ENCODE measurements at places on chromosomes 7 and 10.

- DNase-seq = no peak
Observed at GRCh38 chr10:48461623-48462481, 143.0 kb downstream of the ARHGAP22 start.

- DNase-seq = no peak
Observed at GRCh38 chr7:94047956-94048355, 43.8 kb upstream of the BET1 start.

GRCh38 chr10:77281719-77282118, 355.9 kb downstream of the KCNMA1 start:
- DNase-seq = no peak

- no peak for DNase-seq
Observed at GRCh38 chr10:97135464-97135863, 50.3 kb downstream of the SLIT1 start.

GRCh38 chr7:50268223-50268622, 36.3 kb upstream of the IKZF1 start:
- no peak for DNase-seq

DNA sequence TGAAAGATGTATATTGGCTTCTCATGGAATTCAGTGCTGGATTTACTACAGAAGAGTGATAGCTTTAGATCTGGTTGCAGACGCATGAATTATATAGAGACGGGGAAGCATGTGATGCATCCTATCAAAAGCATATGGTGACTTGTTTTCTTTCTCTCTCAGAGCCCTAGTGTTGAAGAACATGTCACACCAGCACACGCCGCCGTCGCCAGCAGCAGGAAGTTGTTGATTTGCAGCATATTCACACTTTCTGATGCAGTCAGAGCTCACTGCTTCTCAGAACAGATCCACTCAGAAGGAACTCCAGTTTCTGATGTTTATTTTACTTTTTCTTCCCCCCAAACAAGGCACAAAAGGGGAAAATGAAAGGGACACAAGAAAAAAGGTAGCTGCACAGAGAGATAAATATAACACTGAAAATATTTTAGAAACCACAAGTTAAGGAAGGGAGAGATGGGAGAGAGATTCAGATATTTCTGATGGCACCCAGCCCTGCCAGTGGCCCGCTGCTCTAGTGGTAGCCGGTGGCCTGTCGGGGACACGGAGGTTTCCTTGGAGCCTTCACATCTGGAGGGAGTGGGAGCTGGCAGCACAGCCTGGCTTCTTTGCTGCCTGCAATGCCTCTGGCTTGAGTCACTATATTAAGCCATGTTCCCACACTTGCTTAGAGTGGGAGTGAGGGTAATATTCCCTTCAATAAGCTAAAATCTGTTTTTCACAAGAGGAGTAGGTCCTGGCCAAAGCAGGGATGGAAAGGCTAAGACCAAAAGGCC, 123.2 kb downstream of the NRP1 start:
- no peak for DNase-seq

GRCh38 chr7:20240080-20240926, 23.1 kb upstream of the MACC1 start:
- no peak for DNase-seq

- DNase-seq = no peak
Observed at GRCh38 chr7:35021445-35021844, 15.8 kb downstream of the DPY19L1 start.

GRCh38 chr10:62851442-62851841, 35.3 kb upstream of the EGR2 start:
- DNase-seq = no peak

GRCh38 chr10:131819241-131820072, 81.4 kb upstream of the PPP2R2D start:
- DNase-seq = no peak

- DNase-seq = no peak
Observed at GRCh38 chr10:61120805-61121204, 176.8 kb upstream of the RHOBTB1 start.

GRCh38 chr7:15755061-15755460, 68.6 kb upstream of the MEOX2 start:
- no peak for DNase-seq

DNA sequence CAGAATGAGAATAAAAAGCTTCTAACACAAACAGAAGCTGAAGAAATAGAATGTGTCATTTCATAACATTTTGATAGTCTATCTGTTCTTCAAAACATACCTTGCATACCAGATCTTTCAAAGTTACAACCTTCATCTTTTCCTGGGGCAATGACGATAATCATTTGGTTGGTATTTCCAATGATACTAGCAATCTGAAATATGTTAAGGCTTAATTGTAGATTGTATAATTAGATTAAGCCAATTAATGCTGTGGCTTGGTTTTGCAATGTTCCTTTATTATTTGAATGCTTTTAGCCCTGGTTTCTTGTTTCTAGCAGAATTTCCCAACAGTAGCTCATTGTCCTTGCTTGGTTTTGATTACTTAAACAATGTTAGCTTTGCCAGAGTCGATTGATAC, 84.6 kb downstream of the CABCOCO1 start:
- no peak for DNase-seq

DNA sequence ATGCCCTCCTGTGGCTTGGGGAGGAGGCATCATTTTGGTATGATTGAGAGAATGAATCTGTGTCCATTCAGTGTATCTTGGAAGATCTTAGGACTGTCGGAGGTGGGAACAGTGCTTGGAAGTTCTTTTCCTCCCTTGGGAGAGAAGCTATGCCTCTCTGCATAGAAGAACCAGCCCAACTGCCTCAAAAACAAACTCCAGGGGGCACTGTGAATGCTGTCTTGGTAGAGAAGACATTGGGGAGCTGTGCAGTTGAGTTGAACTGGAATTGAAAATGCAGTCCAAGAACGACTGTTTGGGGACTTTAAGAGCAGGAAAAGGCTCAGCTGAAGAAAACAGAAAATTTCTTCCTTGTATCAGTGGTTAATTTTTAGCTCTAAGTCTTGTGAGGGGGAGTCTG, 4.9 kb upstream of the GJD4 start:
- DNase-seq = no peak

DNA sequence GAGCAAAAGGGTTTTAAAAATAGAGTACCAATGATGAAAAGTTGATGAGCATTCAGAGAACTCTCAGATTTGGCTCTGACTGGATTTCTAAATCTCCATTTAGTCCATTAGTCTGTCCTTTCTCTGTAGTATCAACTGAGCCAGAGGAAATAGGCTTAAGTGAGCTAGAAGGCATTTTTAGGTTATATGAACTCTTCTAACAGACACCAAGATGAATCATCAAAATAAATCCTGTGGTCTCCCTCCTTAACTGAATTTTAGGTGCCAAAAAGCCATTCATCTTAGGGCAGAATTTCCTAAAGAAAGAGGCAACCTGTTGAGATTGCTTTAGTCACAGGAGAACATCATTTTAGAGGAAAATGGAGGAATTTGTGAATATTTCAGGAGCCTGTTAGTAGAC, 305.1 kb downstream of the AUTS2 start:
- DNase-seq = no peak

DNA sequence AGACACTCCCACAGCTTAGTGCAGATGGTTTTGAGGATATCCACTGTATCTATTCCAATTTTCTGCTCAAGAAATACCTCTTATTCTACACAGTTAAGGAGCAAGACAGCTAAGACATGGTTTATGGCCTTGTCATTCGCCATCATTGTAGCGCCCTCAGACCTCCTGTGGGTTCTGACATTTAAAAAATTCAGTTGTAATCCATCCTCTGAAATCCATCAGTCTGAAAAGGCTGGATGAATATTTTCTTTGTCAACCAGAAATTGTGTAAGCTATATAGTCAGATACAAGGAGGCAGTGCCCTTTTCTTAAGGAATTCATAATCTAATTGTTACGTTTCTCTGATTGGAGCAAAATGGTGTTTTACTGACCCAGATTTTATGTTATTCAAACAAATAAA, 353.6 kb downstream of the GALNT17 start:
- DNase-seq = no peak

DNA sequence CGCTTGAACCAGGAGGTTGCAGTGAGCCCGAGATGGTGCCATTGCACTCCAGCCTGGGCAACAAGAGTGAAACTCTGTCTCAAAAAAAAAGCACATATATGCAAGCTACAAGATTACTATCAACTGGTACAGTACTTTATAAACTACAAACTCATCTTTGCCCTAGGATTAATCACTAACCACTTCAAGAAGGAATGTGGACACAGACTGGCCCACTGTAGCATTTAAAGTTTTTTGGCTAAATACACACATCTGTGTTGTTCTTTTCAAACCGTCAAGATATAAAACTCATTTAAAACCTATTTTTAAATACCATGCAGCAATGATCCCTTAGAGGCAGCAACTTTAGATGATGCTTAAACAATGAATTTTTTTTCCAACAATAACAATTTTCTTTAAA, 205.4 kb downstream of the IMMP2L start:
- DNase-seq = no peak

DNA sequence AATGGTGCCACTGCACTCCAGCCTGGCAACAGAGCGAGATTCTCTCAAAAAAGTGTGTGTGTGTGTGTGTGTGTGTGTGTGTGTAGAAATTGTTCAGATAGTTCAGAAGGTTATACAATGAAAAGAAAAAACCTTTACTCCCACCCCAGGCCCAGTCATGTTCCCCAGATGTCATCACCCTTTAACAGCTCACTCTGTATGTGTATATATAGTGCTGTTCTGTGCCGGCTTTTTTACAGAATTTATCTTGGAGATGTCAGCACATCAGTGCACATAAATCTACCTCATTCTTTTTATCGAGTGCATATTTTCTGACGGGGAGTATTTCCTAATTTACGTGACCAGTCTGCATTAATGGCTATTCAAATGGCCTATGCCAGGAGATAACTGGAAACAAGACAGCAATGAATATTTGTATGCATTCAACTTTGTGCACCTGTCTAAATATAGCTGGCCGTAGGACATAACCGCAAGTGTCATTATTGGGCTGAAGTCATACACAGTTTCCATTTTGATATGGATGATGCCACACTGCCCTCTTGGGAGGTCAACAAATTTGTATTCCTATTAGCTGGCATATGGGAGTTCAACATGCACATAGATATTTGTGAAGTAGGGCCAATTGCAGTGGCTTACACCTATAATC, 11.7 kb downstream of the NIPSNAP2 start:
- no peak for DNase-seq

- DNase-seq = no peak
Observed at GRCh38 chr7:102988631-102989560, 76.1 kb downstream of the LRRC17 start.

- DNase-seq = no peak
Observed at GRCh38 chr7:101159696-101160674, 5.4 kb downstream of the VGF start.

GRCh38 chr7:159192725-159193453, 48.2 kb upstream of the VIPR2 start:
- DNase-seq = no peak

GRCh38 chr10:120172356-120172755, 279.8 kb downstream of the SEC23IP start:
- no peak for DNase-seq

DNA sequence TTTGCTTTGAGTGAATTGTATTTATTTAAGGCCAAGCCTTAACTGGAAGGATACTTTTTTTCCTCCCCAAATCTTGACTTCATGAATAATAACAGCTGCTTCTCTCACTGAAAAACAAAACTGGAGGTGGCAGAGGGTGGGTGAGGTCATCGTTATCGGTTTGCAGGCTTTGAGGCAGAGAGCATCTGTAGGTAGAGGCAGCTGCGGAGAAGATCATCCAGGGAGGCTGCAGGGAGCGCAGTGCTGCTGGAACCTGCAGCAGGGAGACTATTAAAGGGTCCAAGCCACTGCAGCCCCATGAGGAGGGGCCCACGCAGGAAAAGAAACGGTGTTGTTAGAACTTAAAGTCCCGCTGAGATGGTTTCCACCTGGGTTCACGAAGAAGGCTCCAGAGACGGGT, 112.1 kb upstream of the SDK1 start:
- DNase-seq = no peak

- DNase-seq = no peak
Observed at GRCh38 chr7:75624134-75624832, 114.5 kb downstream of the HIP1 start.

GRCh38 chr10:105398202-105398601, 757.1 kb downstream of the SORCS3 start:
- no peak for DNase-seq

DNA sequence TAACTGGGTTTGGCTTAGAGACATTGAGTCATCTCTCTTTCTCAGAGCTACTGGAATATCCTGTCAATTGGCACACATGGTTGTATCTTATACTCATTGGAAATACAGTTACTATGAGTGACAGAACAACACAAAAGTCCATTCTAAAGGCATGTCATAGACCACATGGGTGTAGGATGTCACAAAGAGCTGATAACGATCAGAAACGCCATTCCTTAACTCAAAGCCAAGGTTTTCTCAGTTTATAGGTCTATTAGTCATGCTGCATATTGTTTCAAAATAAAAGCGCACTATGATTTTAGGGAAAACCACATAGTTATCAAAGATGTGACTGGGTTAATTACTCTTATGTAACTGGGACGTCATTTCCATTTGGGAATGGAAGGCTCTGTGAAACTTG, 147.2 kb upstream of the FAM171A1 start:
- DNase-seq = no peak

- no peak for DNase-seq
Observed at GRCh38 chr7:37251222-37251621, 197.4 kb downstream of the ELMO1 start.

DNA sequence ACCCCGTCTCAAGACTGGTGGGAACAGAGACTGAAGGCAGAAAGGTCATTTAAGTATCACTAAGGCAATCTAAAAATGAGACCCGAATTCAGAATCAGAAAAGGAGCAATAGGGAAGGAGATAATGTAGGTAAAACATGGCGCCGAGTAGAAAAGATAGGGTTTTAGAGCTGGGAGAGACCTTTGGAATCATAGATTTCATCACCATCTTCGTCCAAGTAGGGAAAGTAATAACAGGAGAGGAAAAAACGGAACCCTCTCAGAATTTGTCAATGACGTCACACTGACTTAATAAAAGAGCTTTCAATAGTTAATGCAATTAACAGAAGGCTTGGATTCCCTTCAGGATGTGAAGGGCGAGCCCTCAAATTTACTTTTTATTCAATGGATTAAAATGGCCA, 1.0 kb upstream of the UBN2 start:
- DNase-seq = no peak

- DNase-seq = no peak
Observed at GRCh38 chr7:8387551-8388256, 45.7 kb upstream of the NXPH1 start.

- no peak for DNase-seq
Observed at GRCh38 chr7:131733604-131734003, 177.2 kb upstream of the PODXL start.
